Sigmoid colon (tissue), 7 donors: ENCODE measurements at places on chromosomes 4 and X. TPM values are rescaled to one million over a fixed set of nuclear protein-coding genes. Genes with fewer than 3 reads are reported as not detected.

DNA sequence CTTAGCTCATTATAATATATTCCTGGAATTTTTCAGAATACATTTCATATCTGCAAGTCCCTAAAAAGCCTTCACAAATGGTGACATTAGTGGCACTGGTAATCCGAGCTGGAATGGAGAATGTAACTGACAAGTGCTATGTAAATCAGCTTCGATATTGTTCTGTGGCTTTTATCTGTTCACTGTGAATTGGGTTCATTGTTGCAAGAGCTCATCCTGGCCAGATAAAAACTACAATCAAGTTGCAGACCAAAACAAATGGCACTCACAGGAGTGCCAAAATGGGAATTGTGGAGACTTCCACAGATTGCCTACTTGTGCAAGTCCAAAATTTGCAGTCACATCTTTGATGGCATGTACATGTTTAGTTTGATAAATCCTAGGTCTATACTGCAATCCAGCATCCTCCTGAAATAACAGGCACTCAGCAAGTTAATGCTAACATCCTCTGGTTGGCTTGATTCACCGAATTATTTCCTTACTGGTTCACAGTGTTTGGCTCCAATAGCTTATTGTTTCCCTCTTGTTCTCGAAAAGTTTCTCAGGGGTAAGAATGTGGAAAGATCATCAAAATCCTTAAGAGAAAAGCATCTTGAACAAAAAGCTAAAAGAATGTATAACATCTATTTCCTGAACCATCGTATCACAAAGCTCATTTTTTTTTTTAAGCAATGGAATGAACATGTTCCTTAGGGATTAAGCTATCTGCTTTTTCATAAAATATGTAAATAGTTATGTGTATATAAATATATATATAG is 904.9 kb downstream of the CENPC start:
- no peak overlapping the region for H3K27ac ChIP-seq
- no peak overlapping the region for H3K4me3 ChIP-seq
- no peak for DNase-seq

DNA sequence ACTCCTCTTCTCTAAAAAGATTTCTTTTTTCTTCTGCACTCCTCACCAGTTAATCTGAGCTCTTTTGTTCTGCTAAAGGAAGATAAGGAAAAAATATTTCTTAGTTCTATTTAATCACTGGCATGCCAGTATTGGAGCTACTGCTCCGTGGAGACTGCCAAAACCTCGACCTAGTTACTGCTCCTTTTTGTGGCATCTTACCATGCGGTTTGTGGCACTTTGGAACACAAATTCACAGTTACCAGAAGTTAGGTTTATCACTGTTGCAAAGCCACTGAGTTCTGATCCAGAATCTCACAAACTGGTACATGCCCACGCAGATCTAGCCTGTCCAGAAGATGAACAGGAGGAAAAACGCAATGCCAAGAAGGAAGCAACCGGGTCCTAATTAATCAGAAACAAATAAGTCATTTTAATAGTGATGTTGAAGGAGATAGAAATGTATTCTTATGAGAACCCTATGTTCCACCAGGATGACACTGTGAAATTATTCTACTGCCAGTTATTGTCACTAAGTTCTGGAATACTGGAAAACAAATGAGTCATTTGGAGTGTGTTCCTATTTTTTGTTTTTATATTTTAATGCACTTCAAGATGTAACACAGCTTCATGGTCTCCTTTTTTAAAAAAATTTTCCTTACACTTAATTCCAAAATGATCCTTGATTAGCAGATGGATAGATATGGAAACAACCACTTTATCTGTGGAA is 106.7 kb upstream of the GK2 start:
- no peak overlapping the region for H3K4me3 ChIP-seq
- no peaks in the 10 kb centered on the region for H3K27me3 ChIP-seq
- H3K36me3 ChIP-seq: no peaks in the 10 kb centered on the region
- H3K4me1 ChIP-seq: peaks cover 4% of the 10 kb centered on the region
- no peak for DNase-seq

OPRPN gene
- not detected for total RNA-seq

DNA sequence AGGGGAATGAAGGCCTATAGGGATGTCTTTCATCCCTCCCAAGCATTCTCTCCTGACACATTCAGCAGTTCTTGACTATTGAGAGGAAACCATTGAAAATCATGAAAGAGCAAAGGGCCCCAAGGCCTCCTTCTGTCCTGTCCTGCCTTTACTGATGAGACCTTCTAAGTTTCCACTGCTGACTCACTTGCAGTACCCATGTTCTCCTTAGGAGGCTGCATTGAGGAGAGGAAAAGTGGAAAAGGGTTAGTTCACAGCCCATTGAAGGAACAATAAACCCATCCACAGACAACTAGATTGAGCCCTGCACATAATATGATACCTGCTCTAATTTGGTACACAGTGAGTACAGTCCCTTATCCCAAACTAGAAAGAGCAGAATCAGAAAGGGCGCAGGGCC is 115.1 kb upstream of the PNPLA4 start:
- H3K36me3 ChIP-seq: no peaks in the 10 kb centered on the region
- no peak overlapping the region for H3K27ac ChIP-seq
- no peaks in the 10 kb centered on the region for H3K4me1 ChIP-seq
- H3K27me3 ChIP-seq: no peaks in the 10 kb centered on the region
- H3K4me3 ChIP-seq: no peak overlapping the region
- no peak for DNase-seq
